Hematopoietic multipotent progenitor cell treated with erythropoietin and hydrocortisone succinate and interleukin-3 and kit ligand, for 15 days (in vitro differentiated cells): ENCODE measurements at places on chromosomes 6 and 20.
A peak's percentile ranks its signal among the peaks of the same experiment; 100 is the strongest.

- no peak for DNase-seq
Measured at GRCh38 chr6:122569230-122569771, 40.9 kb upstream of the PKIB start.

DNA sequence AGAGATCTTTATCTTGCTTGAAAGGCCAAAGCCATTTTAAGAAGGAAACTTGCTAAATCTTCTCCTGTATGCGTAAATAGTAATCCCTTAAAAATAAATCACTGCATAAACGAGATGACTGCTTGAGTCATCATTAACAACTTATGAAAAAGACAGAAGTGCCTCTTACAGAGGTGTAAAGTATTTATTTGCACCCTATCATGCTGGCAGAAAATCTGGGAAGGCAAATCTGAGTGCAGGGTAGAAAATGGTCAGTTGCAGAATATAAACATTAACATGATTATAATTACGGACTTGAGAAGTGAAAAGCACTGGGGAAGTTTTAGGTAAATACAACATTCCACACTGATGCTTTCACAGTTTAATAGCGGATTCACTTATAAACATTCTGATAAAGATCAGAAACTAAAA, 67.5 kb upstream of the FBXO30 start:
- no peak for DNase-seq

DNA sequence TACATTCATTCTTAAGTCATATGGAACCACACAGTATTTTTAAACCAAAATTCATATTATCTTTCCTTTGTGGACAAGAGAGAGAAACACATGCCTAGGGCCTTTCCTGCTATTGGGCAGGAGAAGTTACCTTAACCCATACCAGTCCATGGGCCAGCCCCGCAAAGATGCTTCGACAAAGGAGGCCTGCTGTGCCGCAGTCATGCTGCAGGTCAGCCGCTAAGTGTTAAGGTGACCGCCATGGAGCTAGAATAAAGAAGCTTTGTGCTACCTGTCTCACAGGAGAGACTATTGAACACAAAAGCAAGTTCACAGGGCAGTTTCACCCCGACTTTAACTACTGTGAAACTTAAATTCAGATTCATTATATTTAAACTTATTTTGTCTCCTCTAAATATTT, 62.3 kb upstream of the TMEM181 start:
- no peak for DNase-seq

- no peak for DNase-seq
Measured at GRCh38 chr6:20434766-20435165, 33.1 kb downstream of the E2F3 start.

GRCh38 chr6:37399131-37399530, 33.9 kb upstream of the CMTR1 start:
- no peak for DNase-seq

DNA sequence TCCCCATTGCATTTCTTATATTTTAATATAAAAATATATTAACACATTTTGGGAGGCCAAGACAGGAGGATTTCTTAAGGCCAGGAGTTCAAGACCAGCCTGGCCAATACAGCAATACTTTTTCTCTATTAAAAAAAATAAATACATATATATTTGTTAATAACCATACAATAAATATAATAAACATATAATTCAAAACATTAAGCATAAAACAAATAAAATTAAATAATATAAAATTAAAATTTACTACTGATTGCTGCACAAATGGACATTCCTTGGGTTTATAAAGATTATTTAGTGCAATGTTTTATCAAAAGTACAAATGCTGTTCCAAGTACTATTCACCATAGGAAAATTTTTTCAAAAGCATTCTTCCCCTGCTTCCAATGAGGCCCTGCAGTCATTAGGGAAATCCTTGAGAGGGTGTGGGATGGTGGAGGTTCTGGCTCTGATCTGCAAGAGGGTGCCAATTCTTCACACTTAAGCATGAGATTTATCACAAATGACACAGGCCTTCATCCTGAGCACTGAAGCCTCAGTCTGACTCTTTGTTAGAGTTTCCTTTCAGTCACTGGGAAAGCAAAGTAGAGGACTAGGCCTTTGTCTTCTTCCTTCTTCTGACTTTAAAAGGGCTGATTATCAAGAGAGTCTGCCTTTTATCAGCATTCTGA, 596.7 kb downstream of the EPM2A start:
- DNase-seq: no peak

DNA sequence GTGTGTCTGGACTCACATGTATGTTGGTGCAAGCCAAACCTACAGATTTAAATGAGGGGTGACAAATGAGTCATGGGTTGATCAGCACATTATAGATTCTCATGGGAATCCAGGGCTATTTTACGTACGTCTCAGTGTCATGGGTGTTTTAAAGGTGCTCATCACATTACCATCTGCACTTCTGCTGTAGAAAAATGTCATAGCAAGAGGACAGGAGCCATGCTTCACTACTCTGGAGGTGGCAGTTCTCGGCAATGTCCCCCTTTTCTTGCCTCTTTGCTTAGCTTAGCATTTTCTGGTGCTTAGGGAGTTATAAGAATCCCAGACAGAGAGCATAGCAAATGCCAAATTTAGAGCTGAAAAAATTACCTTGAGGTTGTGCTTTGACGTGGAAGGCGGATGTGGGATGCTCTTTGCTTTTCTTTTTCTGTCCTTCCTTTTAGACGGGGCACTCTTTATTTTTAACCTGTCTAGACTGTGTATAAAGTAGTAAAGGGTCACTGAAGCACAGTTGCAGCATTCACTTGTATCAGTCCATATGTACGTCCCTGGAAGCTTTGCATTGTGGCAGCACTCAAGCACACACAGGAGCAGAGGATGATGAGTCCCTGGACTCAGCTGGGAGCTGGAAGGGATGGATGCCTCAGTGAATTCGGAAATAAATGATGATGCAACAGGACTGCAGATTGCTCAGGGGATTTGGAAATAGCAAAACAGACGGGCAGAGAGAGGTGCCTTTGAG, 139.7 kb downstream of the SYNDIG1 start:
- DNase-seq: no peak

- no peak for DNase-seq
Measured at GRCh38 chr20:33983371-33983770, 10.3 kb upstream of the RALY start.

DNA sequence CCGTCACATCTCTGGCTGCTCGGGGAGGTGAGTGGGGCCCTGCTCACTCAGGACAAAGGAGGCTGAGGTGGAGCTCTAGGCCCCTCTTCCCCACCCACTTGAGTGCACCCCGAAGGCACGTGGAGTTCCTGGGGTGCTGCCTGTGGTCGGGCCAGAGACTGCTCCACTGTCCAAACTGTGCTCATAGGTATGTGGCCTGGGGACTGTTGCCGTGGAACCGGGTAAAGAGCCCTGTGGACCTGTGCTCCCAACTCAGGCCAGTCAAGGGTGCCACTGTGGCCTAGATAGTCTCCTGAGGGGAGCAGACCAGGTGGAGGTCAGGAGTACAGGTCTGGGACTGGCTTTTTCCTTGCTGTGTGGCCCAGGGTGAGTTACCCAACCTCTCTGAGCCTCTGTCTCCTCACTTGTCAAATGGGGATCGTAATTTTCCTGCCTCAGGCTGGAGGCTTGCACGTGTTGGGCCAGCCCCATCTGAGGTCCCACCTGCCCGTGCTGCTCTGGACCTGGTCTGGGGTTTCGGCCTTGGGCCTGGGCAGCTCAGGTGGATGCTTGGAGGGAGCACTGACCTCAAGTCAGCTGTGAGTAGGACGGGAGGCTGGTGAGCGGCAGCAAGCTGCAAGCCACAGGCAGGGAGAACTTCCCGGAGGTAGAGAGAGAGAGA, 12.4 kb upstream of the NPBWR2 start:
- no peak for DNase-seq

GRCh38 chr6:63476302-63476701, 96.0 kb upstream of the LOC128125822 start:
- DNase-seq: no peak

DNA sequence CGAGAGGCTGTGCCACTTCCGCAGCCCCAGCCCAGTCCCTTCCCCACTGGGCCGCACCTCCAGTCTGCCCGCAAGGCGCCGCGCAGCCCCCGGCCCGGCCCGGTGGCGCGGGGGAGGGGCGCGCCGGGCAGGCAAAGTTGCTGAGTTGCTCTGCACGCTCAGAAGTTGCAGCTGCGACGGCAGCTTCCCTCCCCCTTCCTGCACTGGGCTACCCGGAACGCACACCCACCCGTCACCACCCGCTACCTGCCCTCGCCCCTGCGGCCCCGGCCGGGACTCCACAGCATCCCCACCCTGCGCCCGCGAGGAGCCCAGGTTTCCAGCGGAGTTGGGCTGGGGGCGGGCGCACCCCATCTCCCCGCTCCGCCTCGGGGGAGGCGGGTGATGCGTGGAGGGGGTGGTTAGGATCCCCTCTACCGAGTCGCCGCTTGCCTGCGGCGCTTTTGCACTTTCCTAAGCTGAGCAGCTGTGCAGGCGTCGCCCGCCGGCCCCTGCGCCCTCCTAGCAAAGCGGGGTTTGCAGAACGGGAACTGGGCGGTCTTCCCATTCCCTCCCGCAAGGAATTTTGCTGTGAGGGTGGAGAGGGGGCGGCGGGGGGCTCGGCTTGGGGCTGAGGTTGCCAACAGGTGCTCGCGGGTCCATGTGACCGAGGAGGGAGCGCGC, 55.9 kb upstream of the RREB1 start:
- no peak for DNase-seq

GRCh38 chr20:53141201-53142050, 169.3 kb downstream of the TSHZ2 start:
- DNase-seq: no peak

DNA sequence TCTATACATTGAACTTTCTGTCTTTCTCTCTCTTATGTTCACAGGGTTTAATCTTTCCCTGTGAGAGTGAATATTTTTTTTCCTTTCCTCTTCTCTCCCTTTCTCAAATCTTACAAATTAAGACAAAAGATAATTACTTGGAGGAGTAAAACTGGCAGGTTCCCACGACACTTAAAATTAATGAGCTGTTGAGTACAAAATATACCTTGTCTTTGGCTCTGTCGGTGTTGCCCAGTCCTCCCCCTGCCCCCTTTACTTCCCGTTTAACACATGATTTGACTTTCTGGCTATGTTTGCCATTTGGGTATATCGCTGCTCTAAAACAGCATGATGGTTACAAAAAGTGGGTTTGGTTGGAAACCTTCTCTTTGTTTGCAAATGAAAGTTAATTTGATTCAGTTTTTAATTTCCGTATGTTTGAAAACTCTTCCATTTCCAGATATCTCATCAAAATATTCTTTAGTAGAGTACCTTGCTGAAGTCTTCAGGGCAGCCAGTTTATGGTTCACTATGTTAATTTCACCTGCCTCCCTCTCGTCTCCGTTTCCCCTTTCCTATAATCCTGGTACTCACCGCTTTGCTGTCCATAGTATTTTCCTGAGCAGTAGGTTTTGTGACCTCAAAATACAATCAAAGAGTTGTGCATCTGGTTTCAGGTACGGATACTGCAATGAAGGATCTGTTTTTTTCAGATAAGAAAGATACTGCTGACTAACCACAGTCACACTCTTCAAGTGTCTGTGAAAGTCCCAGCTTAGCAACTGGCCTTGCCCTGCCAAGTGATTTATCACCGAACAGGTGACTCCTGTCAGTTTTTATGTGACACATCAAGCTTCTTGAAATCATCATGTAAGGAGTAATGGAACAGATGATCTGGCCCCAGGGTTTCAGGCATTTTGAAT, 181.2 kb downstream of the DTNBP1 start:
- peak; percentile 63 for DNase-seq

- no peak for DNase-seq
Measured at GRCh38 chr6:169411722-169412121, 158.1 kb upstream of the THBS2 start.

GRCh38 chr20:32541323-32542258, 43.5 kb downstream of the NOL4L start:
- DNase-seq: no peak

- no peak for DNase-seq
Measured at GRCh38 chr6:107361753-107362604, 97.4 kb downstream of the PDSS2 start.

DNA sequence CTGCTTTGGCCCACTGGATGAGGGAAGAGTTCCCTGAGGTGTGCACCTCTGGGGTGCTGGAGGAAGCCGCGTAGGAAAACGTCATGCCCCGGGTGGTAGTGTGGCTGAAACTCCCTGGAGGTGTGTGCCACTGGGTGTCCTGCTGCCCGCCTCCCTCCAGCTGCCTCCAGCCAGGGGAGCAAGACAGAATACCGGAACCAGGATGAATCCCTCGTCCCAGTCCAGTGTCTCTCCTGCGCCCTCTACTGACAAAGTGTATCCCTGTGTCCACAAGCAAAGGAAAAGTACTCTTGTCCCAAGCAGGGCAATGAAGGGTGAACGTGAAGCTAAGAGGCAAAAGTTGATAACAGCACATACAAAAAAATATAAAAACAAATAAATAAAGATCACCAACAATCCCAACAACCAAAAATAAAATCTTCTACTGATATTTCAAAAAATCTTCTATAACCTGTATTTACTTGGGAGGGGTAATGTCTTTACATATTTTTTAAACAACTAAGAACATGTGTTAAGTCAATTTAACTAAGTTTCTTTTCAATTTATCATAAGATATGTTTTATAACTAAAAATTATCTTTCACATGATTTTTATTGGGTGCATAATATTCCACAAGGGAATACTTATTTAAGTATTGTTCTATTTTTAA, 437.6 kb downstream of the MAFB start:
- DNase-seq: no peak

DNA sequence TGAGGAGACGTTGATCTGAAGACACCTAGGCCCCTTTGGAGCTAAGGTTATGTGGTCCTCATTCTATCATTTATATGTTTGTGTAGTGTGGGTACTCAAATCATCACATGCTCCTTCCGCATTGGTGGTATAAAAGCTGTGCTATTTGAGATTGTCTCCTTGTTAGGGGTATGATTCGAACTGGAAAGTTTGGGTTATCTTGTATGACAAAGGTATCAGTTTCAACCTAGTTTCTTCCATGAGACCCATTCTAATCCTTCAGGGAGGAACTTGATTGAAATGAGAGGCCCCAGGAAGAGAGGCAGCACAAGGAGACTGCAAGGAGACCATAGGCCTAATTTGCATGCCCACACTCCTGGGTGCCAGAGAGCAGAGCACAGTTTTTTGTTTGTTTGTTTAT, 104.2 kb upstream of the TIAM2 start:
- DNase-seq: no peak

DNA sequence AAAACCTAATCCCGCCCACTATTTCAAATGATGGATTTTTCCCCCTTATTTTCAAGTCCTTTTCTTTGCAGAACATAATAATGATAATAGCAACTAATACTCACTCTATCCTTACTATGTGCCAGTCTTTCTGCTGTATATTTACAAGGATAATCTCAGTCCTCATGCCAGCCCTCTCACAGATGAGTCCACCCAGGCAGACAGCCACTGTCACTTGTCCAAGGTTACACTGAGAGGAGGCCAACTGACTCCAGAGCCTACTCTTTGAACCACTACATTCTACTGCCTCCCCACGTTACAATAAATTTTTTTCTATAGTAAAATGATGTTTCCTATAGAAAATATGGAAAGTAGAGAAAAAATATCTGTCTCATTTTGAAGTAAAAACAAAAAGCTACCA, 30.9 kb downstream of the ELOVL5 start:
- no peak for DNase-seq

GRCh38 chr20:49187851-49188641, at the start of gene STAU1:
TSS of gene STAU1 (minus strand) at chr20:49188334. CDS start at chr20:49166201, 22,133 bp downstream.
- peak; percentile 96 for DNase-seq
